ENCODE measurements at places on chromosomes 13 and 19.

GRCh38 chr19:45913874-45914830 is at the start of gene NANOS2:
Gene NANOS2 (minus strand): TSS chr19:45914778. CDS start chr19:45914693, 85 bp downstream.
- no peaks in the 10 kb centered on the region for H3K36me3 ChIP-seq
- H3K27me3 ChIP-seq, result peaks cover 25% of the 10 kb centered on the region
- H3K27ac ChIP-seq, result no peak within 1 kb of the TSS

DNA sequence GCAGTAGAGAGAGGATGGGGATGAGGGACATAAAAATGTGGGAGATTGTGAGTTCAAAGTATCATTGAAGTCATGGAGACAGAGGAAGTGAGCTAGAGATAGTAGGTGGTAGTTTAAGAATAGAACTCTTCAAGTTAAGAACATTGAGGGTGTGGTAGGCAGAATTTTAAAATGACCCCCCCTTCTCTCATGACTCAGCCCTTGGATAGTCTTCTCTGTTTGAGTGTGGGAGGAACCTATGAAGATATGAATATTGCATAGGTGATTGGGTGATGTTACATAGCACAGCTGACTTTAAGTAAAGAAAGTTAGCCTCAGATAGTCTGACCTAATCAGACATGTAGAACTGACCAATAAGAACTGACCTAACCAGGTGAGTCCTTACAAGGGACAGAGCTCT is 418.6 kb downstream of the FOXO1 start:
- no peak overlapping the region for H3K27ac ChIP-seq
- no peaks in the 10 kb centered on the region for H3K36me3 ChIP-seq
- H3K4me1 ChIP-seq, result peaks cover 5% of the 10 kb centered on the region
- DNase-seq, result no peak

DNA sequence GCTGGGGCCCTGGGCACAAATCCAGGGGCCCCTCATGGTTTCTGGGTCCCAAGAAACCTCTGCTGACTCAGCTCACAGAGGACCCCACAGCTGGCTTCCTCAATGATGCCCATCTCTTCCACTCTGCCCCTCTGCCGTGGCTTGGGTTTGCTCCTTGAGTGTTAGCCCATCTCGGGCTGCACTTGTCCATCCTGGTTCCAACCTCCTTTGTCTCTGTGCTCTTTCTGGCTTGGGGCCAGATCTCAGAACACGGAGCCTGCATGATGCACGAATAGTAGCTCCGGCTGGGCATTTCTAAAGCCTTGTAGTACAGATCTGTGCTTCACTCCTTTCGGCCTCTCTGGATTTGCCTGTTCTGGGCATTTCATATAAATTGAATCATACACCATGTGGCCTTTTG is 53.8 kb downstream of the F2RL3 start:
- H3K4me3 ChIP-seq, result no peak overlapping the region
- DNase-seq, result no peak
- H3K36me3 ChIP-seq, result peaks cover 8% of the 10 kb centered on the region
- H3K27ac ChIP-seq, result no peak overlapping the region
- H3K4me1 ChIP-seq, result no peaks in the 10 kb centered on the region
- no peaks in the 10 kb centered on the region for H3K27me3 ChIP-seq

- no peak overlapping the region for H3K4me3 ChIP-seq
- no peaks in the 10 kb centered on the region for H3K36me3 ChIP-seq
- H3K4me1 ChIP-seq, result no peaks in the 10 kb centered on the region
- no peaks in the 10 kb centered on the region for H3K27me3 ChIP-seq
- no peak for DNase-seq
These were observed 540.6 kb upstream of the HTR2A start for GRCh38 chr13:47437406-47437805.

GRCh38 chr19:3785938-3786824 is at the start of gene MATK:
Gene MATK (minus strand): TSS chr19:3786381. CDS start chr19:3785135, 1,246 bp downstream.
- H3K27ac ChIP-seq, result no peak within 1 kb of the TSS
- H3K4me1 ChIP-seq, result peaks cover 2% of the 10 kb centered on the region
- H3K27me3 ChIP-seq, result peaks cover 74% of the 10 kb centered on the region
- H3K4me3 ChIP-seq, result peak within 1 kb of the TSS; percentile 60
- H3K36me3 ChIP-seq, result peaks cover 12% of the 10 kb centered on the region
- no peak for DNase-seq

DNA sequence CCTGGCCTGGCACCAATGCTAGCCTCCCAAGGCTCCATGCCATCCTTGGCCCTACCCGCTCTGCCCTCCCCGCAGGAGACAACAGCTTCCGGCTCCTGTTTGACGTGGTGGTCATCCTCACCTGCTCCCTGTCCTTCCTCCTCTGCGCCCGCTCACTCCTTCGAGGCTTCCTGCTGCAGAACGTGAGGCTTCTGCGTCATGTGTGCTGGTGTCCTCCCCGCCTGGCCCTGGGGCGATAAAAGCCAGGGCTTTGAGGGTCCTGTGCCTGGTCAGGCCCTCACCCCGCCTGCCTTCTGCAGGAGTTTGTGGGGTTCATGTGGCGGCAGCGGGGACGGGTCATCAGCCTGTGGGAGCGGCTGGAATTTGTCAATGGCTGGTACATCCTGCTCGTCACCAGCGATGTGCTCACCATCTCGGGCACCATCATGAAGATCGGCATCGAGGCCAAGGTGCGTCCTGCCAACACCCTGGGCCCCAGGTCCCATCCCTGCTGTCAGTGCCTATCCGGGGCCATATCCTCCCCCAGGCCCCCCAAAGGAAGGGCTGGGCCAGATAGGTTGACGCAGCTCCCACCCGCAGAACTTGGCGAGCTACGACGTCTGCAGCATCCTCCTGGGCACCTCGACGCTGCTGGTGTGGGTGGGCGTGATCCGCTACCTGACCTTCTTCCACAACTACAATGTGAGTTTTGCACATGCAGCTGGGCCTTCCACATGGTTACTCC is 6.3 kb downstream of the MCOLN1 start:
- peaks cover 8% of the 10 kb centered on the region for H3K36me3 ChIP-seq
- H3K4me1 ChIP-seq, result no peaks in the 10 kb centered on the region
- DNase-seq, result no peak
- no peak overlapping the region for H3K27ac ChIP-seq
- H3K4me3 ChIP-seq, result no peak overlapping the region

DNA sequence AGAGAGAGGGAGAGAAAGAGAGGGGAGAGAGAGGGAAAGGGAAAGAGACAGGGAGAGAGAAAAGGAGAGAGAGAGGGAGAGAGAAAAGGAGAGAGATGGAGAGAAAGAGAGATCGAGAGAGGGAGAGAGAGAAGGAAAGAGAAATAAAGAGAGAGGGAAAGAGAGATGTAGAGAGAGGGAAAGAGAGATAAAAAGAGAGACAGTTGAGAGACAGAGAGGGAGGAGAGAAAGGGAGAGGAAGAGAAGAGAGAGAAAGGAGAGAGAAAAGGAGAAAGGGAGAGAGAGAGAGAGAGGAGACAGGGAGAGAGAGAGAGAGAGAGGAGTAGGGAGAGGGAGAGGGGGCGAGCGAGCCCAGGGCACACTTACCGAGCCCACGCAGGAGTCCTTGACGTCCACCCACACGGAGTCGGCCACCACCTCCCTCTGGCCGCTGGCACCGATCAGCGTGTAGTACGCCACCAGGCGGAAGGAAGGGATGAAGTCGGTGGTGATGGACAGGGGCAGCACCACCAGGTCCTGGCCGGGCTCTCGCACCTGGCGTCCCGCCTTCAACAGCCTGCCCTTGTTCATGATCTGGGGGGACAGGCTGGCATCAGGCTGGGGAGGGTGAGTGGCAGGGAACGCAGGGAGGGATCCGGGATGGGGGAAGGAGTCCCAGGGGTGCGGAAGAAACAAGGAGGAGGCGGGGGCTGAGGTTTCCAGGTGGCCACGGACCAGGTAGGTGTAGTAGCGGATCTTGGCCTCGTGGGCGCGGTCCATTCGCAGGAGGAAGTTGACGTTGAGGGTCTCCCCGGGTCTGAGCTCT is 10.0 kb downstream of the C3 start:
- peaks cover 58% of the 10 kb centered on the region for H3K27me3 ChIP-seq
- no peaks in the 10 kb centered on the region for H3K4me1 ChIP-seq
- no peak overlapping the region for H3K4me3 ChIP-seq
- H3K27ac ChIP-seq, result no peak overlapping the region
- H3K36me3 ChIP-seq, result no peaks in the 10 kb centered on the region

DNA sequence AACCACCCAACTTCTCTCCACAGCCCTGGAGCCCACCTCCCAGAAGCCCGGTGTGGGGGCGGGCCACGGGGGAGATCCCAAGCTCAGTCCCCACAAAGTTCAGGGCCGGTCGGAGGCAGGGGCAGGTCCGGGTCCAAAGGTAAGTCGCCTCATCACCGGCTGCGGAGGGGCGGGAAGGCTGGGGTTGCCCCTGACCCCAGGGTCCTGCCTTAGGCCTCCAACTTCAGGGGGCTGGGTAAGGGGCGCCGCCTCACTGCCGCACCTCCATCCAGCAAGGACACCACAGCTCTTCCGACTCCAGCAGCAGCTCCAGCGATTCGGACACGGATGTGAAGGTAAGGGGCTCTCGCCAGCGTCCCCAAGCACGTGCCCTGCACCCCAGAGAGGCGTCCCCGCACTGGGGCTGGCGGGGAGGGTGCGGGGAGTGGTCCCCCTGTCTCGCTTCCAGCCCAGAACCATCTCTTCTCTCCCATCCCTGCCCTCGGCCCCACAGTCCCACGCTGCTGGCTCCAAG is 358 bp downstream of the C19orf33 start:
- DNase-seq, result no peak
- H3K36me3 ChIP-seq, result peaks cover 3% of the 10 kb centered on the region
- H3K27me3 ChIP-seq, result no peaks in the 10 kb centered on the region
- peaks cover 11% of the 10 kb centered on the region for H3K4me1 ChIP-seq
- H3K27ac ChIP-seq, result no peak overlapping the region
- peak overlapping the region; percentile 28 for H3K4me3 ChIP-seq

DNA sequence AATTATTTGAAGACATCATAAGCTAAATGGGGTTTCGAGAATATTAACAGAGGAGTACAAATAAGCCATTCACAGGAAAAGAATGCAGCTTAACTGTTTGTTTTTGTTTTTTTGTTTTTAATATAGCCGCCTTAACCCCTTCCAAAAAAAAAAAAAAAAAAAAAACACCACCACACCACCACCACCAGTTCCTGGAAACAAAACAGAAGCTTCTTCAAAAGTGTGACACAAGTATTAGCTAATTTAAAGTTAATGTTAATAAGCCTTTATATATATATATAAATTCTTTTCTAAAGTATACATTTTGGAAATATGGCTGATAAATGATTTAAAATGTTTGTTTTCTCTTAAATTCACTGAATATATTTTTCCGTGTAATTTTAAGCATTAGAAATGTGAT is 1.4 kb downstream of the RAP2A start:
- peaks cover 39% of the 10 kb centered on the region for H3K4me1 ChIP-seq
- peak overlapping the region; percentile 92 for H3K4me3 ChIP-seq
- H3K27me3 ChIP-seq, result no peaks in the 10 kb centered on the region
- H3K36me3 ChIP-seq, result no peaks in the 10 kb centered on the region
- H3K27ac ChIP-seq, result peak overlapping the region; percentile 94

- no peak for DNase-seq
- no peak overlapping the region for H3K4me3 ChIP-seq
- H3K27ac ChIP-seq, result no peak overlapping the region
- no peaks in the 10 kb centered on the region for H3K4me1 ChIP-seq
- no peaks in the 10 kb centered on the region for H3K27me3 ChIP-seq
- no peaks in the 10 kb centered on the region for H3K36me3 ChIP-seq
These were observed 51.7 kb upstream of the CYP4F8 start for GRCh38 chr19:15563325-15563794.

- H3K27me3 ChIP-seq, result peaks cover 51% of the 10 kb centered on the region
- DNase-seq, result no peak
- no peak overlapping the region for H3K4me3 ChIP-seq
- H3K36me3 ChIP-seq, result no peaks in the 10 kb centered on the region
- peaks cover 10% of the 10 kb centered on the region for H3K4me1 ChIP-seq
These were observed 20.6 kb downstream of the LRRC4B start for GRCh38 chr19:50547385-50548190.

DNA sequence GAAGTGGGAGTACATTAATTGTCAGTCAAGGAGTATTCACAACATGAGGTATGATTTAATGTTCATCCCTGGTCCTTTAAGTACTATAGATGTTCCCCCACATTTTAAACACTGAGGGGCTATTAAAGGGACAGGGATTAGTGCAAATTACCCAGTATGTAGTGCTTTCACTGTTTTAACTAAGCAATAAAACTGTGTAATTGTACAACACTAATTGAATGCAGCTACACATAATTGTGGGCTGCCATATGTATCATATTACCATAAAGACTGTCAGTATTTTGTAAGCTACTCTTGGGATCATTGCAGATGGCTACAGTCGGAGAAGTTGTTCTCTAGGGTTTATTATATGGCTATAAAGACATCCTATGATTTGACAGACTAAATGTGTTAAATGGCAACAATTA is 316.6 kb downstream of the DCLK1 start:
- H3K36me3 ChIP-seq, result peaks cover 11% of the 10 kb centered on the region
- no peak overlapping the region for H3K4me3 ChIP-seq
- no peak overlapping the region for H3K27ac ChIP-seq
- H3K27me3 ChIP-seq, result no peaks in the 10 kb centered on the region

DNA sequence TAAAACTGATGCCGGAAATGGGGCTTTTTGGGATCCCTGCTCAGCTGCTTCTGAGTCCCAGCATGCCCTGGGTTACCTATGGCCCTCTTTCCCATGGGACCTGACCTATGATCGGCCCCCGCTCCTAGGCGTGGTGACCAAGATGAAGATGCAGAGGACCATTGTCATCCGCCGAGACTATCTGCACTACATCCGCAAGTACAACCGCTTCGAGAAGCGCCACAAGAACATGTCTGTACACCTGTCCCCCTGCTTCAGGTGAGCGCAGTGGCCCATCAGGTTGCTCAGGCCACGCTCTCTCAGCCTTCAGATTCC is 1.5 kb downstream of the RPS11 start:
- H3K4me1 ChIP-seq, result peaks cover 26% of the 10 kb centered on the region
- H3K27me3 ChIP-seq, result no peaks in the 10 kb centered on the region
- H3K4me3 ChIP-seq, result peak overlapping the region; percentile 97
- no peak for DNase-seq

DNA sequence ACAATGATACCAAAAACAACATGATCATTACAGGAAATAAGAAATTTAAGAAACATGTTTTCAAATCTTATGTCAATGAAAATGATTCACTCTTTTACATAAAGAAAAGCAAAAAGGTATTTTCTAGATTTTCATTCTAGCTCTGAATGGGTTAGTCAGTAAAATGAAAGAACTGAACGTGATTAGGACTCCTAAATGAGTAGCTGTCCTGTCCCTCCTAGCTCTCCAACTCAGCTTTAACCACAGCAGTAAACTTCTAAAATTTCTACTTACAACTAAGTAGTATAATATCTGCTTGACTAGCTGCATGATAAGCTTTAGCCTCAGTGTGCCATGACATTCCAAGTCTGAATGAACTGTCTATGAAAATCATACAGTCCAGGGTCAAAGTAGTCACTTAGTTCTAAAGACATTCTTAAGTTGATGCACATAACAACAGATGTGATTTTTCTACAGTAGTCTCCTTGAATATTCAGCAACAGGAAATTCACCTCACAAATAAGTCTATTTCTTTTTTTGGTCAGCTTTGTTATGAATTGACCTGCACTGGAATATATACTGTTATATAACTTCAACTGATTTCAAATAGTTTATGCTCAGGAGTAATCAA is 136.4 kb downstream of the MYCBP2 start:
- no peak overlapping the region for H3K4me3 ChIP-seq
- peaks cover 24% of the 10 kb centered on the region for H3K36me3 ChIP-seq
- H3K27ac ChIP-seq, result no peak overlapping the region
- H3K4me1 ChIP-seq, result no peaks in the 10 kb centered on the region

Measured in mesothelial cell of epicardium (in vitro differentiated cells).